ENCODE measurements at places on chromosomes 6 and 20.

GRCh38 chr20:46831633-46832011 lies 63.0 kb upstream of the EYA2 start:
- DNase-seq: no peak

- no peak for DNase-seq
Observed at GRCh38 chr6:134932535-134933470, 17.1 kb downstream of the ALDH8A1 start.

DNA sequence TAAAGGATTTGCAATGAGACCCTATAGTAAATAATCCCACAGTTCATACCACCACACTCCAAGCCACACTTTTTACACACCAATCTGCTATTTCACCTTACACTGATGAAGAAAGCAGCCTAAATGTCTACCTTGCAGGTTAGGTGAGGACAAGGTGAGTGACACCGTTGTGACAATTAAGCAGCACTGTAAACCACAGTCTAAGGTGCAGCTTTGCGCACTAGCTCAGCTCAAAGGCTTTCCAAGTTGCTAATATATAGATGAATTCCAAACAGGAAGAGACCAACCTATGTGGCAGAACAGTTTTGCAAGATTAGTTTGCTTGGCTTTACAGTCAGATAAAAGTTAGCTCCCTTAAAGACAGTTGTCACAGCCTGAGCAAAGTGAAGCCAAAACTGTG lies 429.5 kb upstream of the MARCKS start:
- DNase-seq: no peak

- DNase-seq: no peak
Observed at GRCh38 chr6:141531040-141531439, 601.7 kb upstream of the GJE1 start.

GRCh38 chr6:122081921-122082320 lies 317.5 kb upstream of the HSF2 start:
- DNase-seq: no peak

DNA sequence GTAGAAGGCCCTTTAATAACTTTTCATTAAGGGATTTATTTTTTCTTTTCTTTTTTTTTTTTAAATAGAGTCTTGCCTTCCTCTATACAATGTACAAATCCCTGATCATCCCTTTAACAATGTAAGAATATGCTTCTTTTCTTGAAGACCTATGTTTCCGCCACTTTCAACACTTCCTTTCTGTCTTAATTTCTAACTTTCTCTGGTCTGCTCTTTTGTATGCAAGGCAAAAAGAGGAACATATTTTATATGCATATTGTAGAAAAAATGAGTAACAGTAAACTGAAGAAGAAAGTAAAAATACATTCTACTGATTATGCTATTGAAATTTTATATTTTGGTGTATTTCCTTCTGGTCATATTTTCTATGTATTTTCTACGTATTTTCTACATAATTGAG lies 484.7 kb downstream of the TFAP2B start:
- no peak for DNase-seq

DNA sequence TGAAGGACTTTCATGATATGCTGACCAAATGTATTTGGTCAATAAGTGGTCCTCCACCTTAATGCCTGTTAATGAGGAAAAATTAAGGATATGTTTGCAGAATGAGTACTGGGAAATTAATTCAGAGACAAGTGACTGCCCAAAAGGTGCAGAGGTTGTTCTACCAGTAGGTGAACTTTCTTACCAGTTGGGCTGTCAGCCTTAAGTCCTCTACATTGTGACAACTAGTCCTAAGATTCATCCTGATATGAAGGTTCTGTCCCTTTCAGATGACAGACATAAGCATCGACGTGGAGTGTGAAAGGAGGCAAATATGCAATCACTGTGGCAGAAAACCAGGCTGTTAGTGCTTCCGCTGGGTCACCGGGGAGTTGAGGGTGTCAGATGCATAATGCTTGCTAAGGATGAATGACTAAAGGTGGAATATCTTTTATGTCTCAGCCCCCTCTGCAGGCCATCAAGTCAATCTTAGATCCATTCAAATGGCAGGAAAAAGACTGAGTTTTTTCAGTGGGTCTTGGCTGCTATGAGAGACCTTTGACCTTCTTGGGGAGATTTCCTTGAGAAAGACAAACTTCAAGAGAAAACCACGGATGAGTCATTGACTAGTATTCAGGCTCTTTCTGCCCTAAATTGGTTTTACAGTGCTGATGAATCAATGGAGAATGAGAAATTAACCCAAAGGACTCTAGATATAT lies 226.0 kb downstream of the TPBG start:
- peak; percentile 89 for DNase-seq

- no peak for DNase-seq
Observed at GRCh38 chr6:137917551-137918325, 50.7 kb downstream of the TNFAIP3 start.

- DNase-seq: no peak
Observed at GRCh38 chr6:150324044-150324443, 44.8 kb upstream of the IYD start.

DNA sequence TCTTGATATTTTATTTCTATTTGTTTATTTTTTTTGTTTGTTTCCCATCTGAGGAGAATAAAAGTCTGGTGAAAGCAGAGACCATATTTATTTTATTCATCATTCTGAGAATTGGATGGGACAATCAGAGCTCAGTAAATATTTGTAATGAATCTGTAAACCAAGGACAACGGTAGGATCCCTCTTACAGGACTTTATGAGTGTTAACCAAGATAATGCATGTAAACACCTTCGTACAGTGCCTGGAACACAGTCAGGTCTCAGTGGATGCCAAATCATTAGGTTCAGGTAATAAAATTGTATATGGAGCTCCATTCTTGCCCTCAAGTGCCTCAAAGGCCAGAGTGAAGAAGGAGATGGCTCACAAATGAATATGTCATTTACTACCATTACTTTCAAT lies 288.7 kb downstream of the PAX1 start:
- DNase-seq: no peak

GRCh38 chr6:45709781-45710220 lies 305.9 kb downstream of the CLIC5 start:
- no peak for DNase-seq

GRCh38 chr6:27839626-27840475 lies 72.3 kb downstream of the OR2B2 start:
- DNase-seq: peak; percentile 60

- DNase-seq: peak; percentile 83
Observed at GRCh38 chr6:45432977-45433376, 55.2 kb upstream of the SUPT3H start.

- no peak for DNase-seq
Observed at GRCh38 chr6:144094731-144095133, 641 bp downstream of the SF3B5 start.

DNA sequence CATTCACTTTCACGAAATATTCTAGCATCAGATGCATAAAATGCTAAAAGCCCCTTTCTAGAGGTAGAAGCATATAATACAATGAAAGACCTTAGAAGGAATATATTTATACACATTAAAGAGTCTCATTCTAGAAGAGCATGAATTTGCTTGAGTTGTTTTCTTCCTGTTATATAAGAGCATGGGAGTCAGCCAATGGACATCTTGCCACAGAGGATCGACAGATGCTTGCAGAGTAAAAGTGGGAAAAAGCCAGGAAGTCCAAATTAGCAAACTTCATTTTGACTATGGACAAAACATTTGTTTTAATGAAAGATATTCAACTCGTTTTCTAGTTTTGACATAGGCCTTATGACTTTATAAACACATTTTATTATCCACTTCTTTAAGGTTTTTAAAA lies 44.2 kb upstream of the RIPPLY2 start:
- DNase-seq: no peak

GRCh38 chr20:646107-646867 lies 6.7 kb downstream of the SRXN1 start:
- DNase-seq: no peak

DNA sequence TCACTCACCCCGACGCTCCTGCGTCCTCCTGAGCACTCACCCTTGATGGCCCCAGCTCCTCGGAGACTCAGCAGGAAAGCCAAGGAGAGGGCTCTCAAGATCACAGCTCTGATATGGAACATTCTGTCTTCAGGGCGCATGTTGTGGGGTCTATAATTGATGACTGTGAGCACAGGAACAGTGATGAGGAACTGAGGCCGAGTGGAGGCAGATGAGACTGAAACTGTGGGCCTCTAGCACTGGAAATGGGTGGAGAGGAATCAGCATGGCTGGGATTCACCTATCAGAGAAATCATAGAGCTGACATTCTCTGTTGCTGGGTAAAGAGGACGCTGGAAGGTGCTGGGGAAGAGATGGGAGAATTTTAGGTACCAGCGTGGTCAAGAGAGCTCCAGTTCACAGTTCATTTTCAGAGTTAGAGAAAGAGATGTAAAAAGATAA lies at the start of gene HLA-DPA1:
Gene HLA-DPA1, minus strand, starts transcription at position 219 of the 441 bp plus-strand sequence.
- DNase-seq: peak; percentile 55

GRCh38 chr6:40425192-40425919 lies 161.8 kb downstream of the LRFN2 start:
- DNase-seq: no peak

- no peak for DNase-seq
Observed at GRCh38 chr20:1711826-1712601, 54.4 kb upstream of the SIRPG start.

DNA sequence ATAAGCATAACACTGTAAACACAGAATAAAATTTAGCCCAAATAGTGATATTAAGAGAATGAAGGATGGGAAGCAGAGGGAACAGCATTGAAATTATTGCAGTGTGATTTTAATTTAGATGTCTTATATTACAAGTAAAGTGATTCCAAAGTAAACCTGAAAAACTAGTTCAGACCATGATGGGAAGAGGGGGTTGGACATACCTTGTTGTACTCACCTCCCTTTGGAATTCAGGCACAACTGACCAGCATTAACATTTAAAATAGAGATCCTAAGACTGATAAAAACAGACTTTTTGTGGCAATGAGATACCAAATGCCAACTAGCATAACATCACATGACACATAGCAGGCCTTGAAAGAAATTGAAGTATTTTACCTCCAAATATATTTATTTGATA lies 262.6 kb upstream of the PRND start:
- no peak for DNase-seq

GRCh38 chr20:31685853-31686643 lies 36.6 kb downstream of the BCL2L1 start:
- DNase-seq: no peak

- peak; percentile 70 for DNase-seq
Observed at GRCh38 chr20:37526238-37526838, 1.3 kb downstream of the BLCAP start.

DNA sequence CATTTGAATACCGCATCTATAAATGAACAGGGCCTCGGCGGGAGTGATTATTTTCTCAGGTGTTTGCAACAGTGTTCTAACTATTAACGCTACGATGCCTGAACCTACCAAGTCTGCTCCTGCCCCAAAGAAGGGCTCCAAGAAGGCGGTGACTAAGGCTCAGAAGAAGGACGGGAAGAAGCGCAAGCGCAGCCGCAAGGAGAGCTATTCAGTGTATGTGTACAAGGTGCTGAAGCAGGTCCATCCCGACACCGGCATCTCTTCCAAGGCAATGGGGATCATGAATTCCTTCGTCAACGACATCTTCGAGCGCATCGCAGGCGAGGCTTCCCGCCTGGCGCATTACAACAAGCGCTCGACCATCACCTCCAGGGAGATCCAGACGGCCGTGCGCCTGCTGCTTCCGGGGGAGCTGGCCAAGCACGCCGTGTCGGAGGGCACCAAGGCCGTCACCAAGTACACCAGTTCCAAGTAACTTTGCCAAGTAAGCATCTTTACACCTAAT lies 70.9 kb downstream of the HFE start:
- DNase-seq: no peak

DNA sequence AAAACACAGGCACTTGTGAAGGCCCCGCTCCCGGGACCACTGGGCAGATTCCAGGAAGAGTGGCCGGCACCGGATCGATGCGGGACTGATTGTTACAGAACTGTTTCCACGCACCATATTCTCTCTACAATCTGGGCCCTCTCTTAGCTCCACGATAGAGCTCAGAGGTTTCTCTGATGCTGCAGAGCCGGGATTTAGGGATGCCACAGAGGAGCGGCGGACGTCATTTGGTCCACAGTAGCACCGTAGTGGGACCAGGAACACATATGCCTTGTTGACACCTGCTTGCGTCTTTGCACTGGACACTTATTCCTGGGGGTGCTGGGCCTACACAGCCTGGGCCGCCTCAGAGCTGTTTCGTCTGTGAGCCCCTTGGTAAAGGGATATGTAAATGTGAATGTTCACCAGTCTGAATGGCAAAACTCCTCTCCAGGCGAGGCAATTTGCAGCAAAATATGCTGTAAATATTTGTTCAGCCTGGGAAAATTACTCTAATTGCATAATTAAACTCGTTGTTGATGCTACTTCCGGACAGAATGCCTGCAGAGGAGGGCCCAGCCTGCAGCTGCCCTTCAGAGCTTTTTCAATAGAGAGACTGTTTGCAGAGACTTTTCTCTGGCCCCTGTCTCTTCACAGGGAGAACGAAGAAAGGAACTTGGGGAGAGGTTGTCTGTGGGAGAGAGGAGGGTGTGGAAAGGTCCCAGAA lies 9.4 kb downstream of the PCK1 start:
- no peak for DNase-seq

- no peak for DNase-seq
Observed at GRCh38 chr20:37954190-37954589, 51.3 kb downstream of the VSTM2L start.

GRCh38 chr20:10408108-10408813 lies 25.8 kb downstream of the MKKS start:
- DNase-seq: no peak

DNA sequence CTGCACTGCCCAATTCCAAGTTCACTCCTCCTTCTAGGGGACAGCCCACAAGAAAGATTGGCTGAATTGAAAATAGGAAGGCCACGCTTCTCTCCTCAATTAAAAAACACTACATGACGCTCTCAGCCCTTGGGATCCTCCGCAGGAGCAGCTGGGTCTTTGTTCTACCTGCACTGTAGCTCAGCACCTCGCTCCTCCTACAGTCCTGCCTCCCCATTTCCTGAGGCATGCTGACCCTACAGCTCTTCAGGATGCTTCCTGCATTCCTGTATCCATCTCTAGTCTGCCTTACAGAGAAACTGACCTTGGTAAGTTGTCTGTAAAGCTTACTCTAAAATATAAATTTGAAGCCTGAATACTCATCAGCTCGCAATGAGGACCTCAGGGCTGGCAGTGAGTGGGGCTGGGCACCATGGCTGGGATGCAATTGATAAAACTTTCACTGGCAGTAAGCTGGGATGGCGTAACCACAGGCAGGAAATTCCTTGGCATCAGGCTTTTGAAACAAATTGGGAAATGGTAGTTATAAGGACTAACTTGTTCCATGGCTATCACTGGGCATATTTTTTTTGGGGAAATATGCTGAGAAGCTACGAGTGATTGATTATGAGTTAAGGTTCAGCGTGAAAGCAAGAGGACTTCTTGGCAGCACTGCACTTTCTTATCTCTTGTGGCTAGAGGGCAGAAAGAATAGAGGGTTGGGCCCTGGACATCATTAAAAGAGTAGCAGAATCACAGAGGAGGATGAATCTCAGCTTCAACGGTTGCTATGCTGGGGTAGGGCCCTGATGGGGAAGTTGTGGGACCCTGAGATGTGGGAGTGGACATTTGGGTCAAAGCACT lies 11.7 kb upstream of the SIRPB1 start:
- DNase-seq: no peak

GRCh38 chr20:10940941-10941340 lies 267.1 kb upstream of the JAG1 start:
- DNase-seq: no peak

- DNase-seq: no peak
Observed at GRCh38 chr6:3946778-3947177, 97.6 kb downstream of the FAM50B start.

Measured in choroid plexus epithelial cell (primary cell).